ENCODE measurements at places on chromosomes 12 and 14. TPM values are rescaled to one million over a fixed set of nuclear protein-coding genes. Genes with fewer than 3 reads are reported as not detected.

Gene SELPLG
- total RNA-seq, result 159 TPM

Gene TAMALIN
- 17.1 TPM for total RNA-seq

Gene COX8C
- not detected for total RNA-seq

Gene DHRS2
- 0.17 TPM for total RNA-seq

Gene PIWIL1
- total RNA-seq, result not detected

Gene LBHD2
- total RNA-seq, result not detected

Gene PLEKHG7
- not detected for total RNA-seq

Gene OR6C75
- total RNA-seq, result not detected

Gene HHIPL1
- total RNA-seq, result 0.17 TPM

Gene ASCL1
- not detected for total RNA-seq

Gene FGF23
- not detected for total RNA-seq

Gene PTGER2
- 115 TPM for total RNA-seq

Gene MIP
- not detected for total RNA-seq

Gene MRPL51
- total RNA-seq, result 170 TPM

Gene MIA2
- 23.2 TPM for total RNA-seq

Gene DLK1
- not detected for total RNA-seq

Gene SIX6
- not detected for total RNA-seq

Gene CCDC38
- total RNA-seq, result not detected

Gene SMIM41
- total RNA-seq, result not detected

Gene SIRT4
- total RNA-seq, result 1.7 TPM

Gene AHNAK2
- total RNA-seq, result 0.06 TPM

Gene SRRM4
- total RNA-seq, result not detected

Gene FAIM2
- 0.22 TPM for total RNA-seq

Gene HOXC6
- total RNA-seq, result not detected

Gene APAF1
- 32.0 TPM for total RNA-seq

Gene NEUROD4
- total RNA-seq, result not detected

Gene DLGAP5
- total RNA-seq, result 84.8 TPM

Gene HCAR3
- total RNA-seq, result not detected

Gene CPNE6
- 0.14 TPM for total RNA-seq

Gene OR9K2
- not detected for total RNA-seq

Gene DPF3
- 4.1 TPM for total RNA-seq

Gene GALNT6
- 30.0 TPM for total RNA-seq

Gene ARHGEF25
- 1.3 TPM for total RNA-seq

Gene RECQL
- 86.8 TPM for total RNA-seq

Gene STRAP
- total RNA-seq, result 60.3 TPM

Gene YBX3
- total RNA-seq, result 78.6 TPM

Gene AQP2
- total RNA-seq, result not detected

Gene PPM1H
- not detected for total RNA-seq

Gene FOXA1
- total RNA-seq, result not detected

Gene CPM
- 1.6 TPM for total RNA-seq

Gene NR1H4
- not detected for total RNA-seq

Gene PDZRN4
- not detected for total RNA-seq

Gene TCL1B
- not detected for total RNA-seq

Gene KCNA5
- total RNA-seq, result not detected

Gene ADAMTS20
- not detected for total RNA-seq

Gene LPAR5
- 19.4 TPM for total RNA-seq

Gene STXBP6
- not detected for total RNA-seq

Gene DPPA3
- not detected for total RNA-seq

Gene SLC39A2
- not detected for total RNA-seq

Gene MYF5
- not detected for total RNA-seq

Gene PPP1R13B
- total RNA-seq, result 17.0 TPM

Gene ITGB7
- 420 TPM for total RNA-seq

Gene SLC5A8
- not detected for total RNA-seq

Gene CAPZA3
- not detected for total RNA-seq

Gene CLEC9A
- total RNA-seq, result not detected

Gene RIMBP2
- not detected for total RNA-seq
